ENCODE measurements at places on chromosomes 13 and 19.

GRCh38 chr13:38265132-38265497, 84.5 kb upstream of the UFM1 start:
- DNase-seq = no peak

- no peak for DNase-seq
These were observed 126.7 kb downstream of the STARD13 start for GRCh38 chr13:33158816-33159215.

GRCh38 chr13:20142023-20142926, 18.6 kb downstream of the GJA3 start:
- no peak for DNase-seq

- no peak for DNase-seq
These were observed 102.0 kb downstream of the FOXO1 start for GRCh38 chr13:40564342-40565001.

DNA sequence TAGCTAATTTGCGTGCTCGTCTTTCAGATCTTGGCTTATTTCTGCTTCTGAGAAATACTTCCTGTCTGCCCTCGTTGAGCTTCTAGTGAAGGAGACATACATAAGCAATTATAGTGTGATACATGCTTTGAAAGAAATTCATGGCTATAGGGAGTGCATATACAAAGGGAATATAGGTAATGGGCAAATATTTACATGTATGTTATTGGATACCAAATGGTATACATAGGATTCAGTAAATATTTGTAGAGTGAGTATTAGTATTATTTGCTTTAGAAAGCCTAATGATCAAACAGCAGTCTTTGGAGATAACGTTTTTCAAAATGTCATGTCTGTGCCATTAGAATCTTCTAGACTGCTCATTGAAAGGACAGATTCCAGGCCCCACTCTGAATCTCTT, 5.2 kb downstream of the BRCA2 start:
- no peak for DNase-seq

DNA sequence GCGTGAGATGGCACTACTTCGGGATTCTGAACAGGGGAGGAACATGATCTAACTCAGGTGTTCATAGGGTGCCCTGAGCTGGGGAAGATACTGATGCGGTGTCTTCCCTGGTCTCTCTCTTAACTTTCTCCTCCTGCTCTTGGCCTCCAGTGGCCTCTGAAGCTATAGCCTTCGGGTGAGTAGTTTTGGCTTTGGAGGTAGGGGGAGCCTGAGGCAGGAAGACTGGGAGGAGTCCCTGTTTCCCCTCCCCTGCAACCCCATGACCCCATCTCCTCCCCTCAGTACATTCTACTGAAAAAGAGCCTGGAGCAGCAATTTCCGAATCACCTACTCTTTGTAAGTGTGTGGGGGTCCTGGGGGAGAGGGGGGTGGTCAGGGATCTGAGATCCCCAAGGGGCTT, 3.5 kb downstream of the SELENOV start:
- DNase-seq = no peak

- no peak for DNase-seq
These were observed 198.2 kb downstream of the SLC7A1 start for GRCh38 chr13:29397265-29397664.

- DNase-seq = no peak
These were observed 133.0 kb downstream of the SIPA1L3 start for GRCh38 chr19:38039966-38040365.

DNA sequence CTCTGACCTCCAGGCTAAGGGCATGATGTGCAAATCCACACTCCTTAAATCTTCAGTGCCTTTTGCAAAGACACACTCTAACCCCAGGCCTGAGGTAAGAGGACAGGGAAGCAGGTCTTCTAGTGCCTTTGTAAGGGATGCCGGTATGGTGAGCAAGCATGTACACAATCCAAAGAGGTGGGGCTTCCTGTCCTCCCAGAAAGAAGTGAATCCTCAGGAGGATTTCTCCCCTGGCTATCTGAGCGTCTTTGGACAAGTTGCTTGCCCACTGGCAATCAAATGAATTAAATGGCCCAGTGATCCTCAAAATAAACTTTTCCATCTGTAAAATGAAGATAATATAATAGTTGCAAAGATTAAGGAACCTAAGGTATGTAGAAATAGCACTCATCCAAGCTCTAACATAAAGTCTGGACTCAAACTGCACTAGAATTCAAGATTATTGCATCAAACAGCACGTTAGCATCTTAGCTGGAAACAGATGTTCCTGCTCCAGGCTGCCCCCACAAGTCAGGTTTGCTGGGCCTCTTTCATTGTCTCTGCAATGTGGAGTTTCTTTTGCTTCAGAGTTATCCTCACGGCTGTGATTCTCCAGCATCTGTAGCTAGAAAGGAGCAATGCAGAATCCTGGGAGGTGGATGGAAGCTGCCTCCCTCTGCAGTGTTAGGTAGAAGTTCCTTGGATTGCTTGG, 249.6 kb downstream of the TSHZ3 start:
- no peak for DNase-seq

- DNase-seq = no peak
These were observed 679.8 kb upstream of the KLHL1 start for GRCh38 chr13:70788074-70788473.

GRCh38 chr13:74930402-74931165, 551.4 kb downstream of the TBC1D4 start:
- no peak for DNase-seq

- DNase-seq = no peak
These were observed 918.6 kb downstream of the UQCRFS1 start for GRCh38 chr19:28294395-28294794.

GRCh38 chr19:28633319-28634018, 579.5 kb downstream of the UQCRFS1 start:
- no peak for DNase-seq

DNA sequence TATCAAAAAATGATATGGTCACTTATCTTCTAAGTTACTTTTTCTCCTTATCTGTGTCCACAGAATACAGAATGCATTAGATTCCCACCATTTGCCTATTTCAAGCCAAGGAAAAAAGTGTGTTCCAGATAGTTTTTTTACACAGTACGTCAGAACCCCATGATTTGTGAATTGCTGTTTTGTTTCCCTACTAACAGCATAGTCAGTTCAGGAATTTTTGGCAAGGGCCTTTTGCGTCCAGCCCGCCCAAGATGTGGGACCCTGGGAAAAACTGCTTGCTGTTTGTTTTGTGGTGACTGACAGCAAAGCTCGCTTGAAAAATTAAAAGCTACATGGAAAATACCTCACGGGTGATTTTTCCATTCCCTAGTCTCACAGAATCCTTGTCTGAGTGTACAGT, 20.4 kb upstream of the FAM216B start:
- DNase-seq = no peak

DNA sequence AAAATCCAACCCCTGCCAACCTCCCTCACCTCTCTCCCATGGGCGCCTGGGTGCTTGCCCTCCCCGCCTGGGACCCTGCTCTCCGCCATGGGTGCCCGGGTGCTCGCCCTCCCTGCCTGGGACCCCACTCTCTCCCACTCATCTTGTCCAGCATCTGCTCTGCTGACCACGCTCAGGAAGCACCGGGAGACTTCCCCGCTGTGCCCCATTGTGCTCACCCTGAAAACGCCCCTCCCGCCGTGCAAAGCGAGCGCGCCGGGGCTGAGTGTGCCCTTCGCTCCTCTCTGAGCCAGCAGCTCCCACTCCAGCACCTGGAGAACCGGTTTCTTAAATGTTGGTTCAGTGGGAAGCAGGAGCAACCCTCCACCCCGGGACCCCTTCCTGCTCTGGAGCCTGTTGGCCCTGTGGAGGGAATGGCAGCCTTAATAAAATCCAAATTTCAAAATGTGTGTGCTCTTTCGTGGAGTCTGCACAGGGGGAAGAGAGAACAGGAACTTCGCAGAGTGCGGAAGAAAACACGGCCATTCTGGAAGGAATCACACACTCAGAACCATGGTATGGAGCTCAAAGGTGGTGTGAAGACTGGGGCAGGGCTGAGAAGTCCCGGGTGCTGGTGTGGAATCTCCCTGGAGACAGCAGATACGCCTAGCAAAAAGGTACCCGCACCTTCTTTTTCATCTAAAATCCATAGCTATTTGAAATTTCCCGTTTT, 23.1 kb upstream of the CDC16 start:
- DNase-seq = no peak

DNA sequence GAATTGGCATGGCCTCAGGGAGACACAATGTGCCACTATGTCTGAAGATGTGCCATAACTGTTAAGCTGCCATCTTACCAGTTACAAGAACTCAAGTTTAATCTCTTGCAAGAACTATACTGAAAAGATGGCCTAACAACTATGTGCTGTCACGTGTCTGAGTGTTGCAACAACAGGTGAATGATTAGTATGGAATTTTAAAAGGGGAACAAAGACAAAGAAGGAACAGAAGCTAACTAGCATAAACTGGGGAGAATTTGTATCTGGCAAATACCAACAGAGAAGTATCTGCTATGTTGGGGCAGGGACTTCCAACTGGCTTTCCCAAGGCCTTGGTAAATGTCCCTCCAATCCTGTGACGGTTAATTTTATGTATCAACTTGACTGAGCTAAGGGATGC, 11.5 kb upstream of the ACOD1 start:
- no peak for DNase-seq

- DNase-seq = no peak
These were observed 3.6 kb downstream of the TPT1 start for GRCh38 chr13:45337395-45337794.

- DNase-seq = no peak
These were observed 20.2 kb downstream of the ATP8A2 start for GRCh38 chr13:25391932-25392331.

DNA sequence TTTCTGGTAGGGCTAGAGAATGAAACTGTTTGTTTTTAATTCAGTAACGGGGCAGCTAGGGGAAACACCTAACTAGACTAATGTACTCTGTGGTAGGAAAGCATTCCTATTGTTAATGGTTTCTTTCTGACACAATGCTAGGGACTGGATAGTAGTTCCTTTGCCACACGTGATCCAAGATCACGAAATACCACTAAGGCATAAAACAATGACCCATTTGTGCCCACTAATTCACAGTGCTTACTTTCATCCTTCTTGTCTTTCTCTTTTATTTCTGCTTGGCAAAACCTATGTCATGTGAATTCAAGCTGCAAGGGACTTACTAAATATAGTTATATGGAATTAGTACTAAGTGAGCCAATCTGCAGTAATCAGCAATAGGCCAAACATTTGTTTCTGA, 834.1 kb upstream of the SLITRK6 start:
- DNase-seq = no peak

- DNase-seq = no peak
These were observed 41.0 kb downstream of the RFX2 start for GRCh38 chr19:6069268-6069791.

GRCh38 chr13:106464076-106464475, 71.4 kb downstream of the EFNB2 start:
- no peak for DNase-seq

DNA sequence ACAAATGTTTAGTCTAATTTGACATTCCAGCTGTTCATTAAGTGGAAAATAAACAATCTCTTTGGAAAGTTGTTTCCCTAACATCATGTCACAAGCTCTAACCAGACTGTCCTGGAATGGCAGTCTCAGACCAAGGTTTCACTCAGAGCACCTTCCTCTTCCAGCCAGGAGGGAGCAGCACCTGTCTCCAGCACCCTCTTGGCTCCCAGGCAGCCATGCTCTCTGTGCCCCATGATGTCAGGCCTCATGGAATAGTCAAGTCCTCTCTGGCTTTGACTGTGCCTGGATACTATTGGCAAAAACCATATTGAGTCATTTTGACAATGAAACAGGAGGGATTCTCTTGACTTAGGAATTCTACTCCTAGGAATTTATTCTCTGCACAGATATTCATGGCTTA, 171.4 kb downstream of the OXGR1 start:
- DNase-seq = no peak

GRCh38 chr13:48862572-48862971, 113.1 kb upstream of the FNDC3A start:
- no peak for DNase-seq

- DNase-seq = no peak
These were observed 840 bp upstream of the LILRA4 start for GRCh38 chr19:54339646-54340358.

- DNase-seq = no peak
These were observed 71.4 kb downstream of the SLC15A1 start for GRCh38 chr13:98681049-98681448.

- no peak for DNase-seq
These were observed 197.7 kb downstream of the SLITRK6 start for GRCh38 chr13:85601526-85601925.

GRCh38 chr13:99331881-99332293, 24.7 kb upstream of the GPR183 start:
- no peak for DNase-seq

DNA sequence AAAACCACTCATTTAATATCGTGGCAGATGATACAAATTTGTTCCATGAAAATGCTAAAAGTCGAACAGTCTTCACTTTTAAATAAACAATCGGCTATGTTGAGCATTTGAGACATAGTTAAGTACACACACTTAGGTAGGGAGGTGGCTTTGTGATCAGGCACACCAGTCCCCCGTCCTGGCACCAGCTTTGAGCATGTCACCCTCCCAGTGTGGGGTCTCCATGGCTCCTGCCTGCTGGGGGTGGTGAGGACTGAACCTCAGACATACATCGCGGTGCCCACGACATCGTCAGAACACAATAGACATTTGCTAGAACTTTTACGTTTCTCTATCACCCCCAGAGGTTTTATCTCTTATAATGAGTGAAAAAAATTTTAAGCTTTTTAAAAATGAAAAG, 62.0 kb downstream of the RFX2 start:
- no peak for DNase-seq

DNA sequence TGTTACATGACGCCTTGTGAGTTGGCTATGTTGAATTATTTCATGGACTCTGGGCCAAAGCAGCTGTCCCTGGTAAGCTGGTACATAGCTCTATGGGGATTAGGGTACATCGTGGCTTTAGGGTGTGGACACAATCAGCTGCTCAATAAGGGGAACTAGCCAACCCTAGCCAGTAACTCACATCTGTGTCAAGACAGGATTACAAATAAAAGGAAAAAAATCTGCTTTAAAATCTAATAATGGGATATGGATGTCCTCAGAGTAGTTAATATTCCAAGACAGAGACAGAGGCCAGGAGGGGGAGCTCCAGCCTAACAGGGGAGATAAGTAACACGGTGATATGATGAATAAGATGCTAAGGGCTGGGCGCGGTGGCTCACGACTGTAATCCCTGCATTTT, 21.1 kb upstream of the ZNF766 start:
- DNase-seq = no peak

GRCh38 chr13:46831588-46832194, 34.7 kb upstream of the ESD start:
- peak; percentile 6 for DNase-seq

- DNase-seq = no peak
These were observed 5.2 kb upstream of the TBXA2R start for GRCh38 chr19:3611841-3612240.

- no peak for DNase-seq
These were observed 17.1 kb downstream of the PLEKHF1 start for GRCh38 chr19:29682236-29682895.
